ENCODE measurements at places on chromosomes 2 and 18. TPM values are rescaled to one million over a fixed set of nuclear protein-coding genes. Genes with fewer than 3 reads are reported as not detected.

MOGAT1 gene
- total RNA-seq, result not detected

PLA2R1 gene
- total RNA-seq, result 22.7 TPM

ZNF521 gene
- total RNA-seq, result 32.7 TPM

GAL3ST2 gene
- 3.9 TPM for total RNA-seq

EPB41L3 gene
- total RNA-seq, result 146 TPM

LOXL3 gene
- total RNA-seq, result 12.0 TPM

DNA sequence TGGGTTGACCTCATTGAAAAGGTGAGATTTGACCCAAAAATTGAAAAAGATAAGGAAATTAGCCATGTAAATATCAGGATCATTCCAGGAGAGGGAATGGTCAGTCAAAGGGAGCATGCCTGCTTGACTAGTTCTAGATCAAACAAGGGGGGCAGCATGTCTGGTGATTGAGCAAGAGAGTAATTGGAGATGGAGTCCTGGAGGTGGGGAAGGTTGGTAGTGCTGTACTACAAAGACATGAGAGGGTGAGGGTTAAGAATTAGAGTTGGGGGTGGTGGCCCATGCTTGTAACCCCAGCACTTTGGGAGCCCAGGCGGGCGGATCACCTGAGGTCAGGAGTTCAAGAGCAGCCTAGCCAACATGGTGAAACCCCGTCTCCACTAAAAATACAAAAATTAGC is 2.0 kb downstream of the MRPL30 start:
- no peak for DNase-seq

GRCh38 chr18:5104246-5104645 is 92.8 kb downstream of the AKAIN1 start:
- no peak for DNase-seq

DNA sequence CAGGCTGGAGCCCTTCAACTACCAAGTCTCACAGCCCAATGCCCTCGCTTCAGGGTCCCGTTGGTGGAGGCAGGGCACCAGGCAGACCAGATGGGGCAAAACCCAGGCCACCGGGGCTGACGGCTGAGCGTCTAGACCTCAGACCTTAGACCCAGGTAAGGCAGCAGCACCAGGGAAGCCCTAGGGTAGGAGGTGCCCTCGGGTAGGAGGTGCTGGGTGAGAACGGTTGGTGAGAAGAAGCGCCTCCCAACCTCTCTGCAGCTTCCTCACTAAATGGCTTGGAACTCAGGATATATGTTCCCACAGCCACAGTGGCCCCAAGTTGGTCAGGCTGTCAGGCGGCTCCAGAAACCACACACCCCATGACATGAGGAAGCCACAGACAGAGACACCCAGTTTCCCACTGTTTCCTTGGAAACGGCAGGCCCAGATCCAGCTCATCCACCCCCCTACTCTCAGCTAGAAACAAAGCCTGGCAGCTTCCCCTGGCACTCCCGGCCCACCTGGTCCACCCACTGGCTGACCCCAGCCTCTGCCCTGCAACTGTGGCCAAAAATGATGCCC is 13.1 kb upstream of the MLPH start:
- DNase-seq, result no peak

- no peak for DNase-seq
Measured at GRCh38 chr2:98869870-98870269, 66.2 kb downstream of the CRACDL start.

GRCh38 chr2:200515155-200515554 is 5.3 kb upstream of the KCTD18 start:
- DNase-seq, result no peak

DNA sequence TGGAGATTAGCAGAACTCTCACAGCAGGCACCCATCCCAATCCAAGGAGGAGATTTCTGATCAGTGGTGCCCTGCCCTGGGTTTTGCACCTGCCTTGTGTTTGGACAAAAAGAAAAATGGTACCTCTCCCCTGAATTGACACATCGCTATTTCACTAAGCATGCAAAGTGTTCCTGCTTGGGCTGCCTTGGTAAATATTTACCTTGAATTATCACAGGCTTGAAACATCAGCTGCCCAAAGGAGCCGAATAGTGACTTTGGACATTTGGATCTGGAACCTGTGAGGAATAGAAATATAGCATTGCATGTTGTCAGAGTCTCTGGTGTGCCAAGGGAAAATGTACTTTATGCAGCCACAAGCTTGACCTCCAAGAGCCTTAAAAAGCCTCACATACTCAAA is 926.4 kb upstream of the FANCL start:
- no peak for DNase-seq

DNA sequence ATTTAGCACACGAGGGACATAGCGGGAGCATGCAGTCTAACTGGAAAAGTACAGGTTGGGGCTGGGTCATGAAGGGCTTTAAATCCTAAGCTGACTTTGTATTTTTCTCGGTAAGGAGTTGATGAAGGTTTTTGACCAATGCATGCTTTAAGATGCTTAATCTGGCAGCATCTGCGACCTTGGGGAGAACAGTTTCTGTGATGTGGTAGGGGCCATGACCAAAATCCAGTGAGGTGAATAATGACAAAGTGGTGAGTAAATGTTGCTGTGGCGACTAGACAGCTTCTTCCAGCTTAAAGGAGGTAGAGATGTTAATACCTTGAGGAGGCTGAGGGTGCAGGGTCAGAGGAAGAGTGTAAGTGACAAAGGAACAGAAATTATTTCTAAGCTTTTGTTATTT is 174.6 kb upstream of the ALPP start:
- no peak for DNase-seq

DNA sequence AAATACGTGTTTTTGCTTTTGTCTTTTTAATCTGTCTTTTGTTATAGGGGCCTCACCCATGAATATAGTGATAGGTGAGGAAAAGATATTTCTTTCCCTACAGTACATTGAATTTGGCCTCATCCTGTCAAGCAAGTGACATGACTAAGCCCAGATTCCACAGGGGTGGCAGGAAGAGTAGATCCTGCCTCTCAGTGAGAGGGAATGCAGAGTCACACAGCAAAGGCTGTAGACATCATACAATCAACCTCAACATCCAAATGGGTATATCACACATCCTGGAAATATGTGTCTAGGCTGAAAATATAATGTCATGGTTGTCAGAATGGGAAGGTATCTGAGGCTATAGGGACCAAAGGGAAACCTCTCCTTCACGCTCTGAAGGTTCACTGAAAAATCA is 269.6 kb downstream of the CDH20 start:
- DNase-seq, result no peak

GRCh38 chr2:218569038-218569431 is 396 bp downstream of the CNOT9 start:
- no peak for DNase-seq

DNA sequence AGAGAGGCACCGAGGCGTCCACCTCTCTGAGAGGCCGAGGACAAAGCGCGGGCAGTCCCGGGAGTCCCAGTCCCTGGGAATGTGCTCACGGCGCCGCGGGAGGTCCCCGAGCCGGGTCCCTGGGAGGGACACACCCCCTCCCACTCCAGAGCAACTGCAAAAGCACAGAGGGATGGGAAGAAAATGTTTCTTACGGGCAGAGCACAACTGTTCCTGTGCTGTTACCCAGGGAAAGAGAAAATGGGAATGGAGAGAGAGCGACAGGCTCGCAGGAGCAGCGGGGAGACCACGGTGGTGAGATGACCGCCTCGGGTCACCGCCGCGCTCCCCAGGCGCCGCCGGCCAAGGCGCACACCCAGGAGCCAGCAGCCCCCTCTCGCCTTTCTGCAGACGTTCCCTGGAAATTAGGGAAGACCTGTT is 1.2 kb upstream of the BCL11A start:
- no peak for DNase-seq

DNA sequence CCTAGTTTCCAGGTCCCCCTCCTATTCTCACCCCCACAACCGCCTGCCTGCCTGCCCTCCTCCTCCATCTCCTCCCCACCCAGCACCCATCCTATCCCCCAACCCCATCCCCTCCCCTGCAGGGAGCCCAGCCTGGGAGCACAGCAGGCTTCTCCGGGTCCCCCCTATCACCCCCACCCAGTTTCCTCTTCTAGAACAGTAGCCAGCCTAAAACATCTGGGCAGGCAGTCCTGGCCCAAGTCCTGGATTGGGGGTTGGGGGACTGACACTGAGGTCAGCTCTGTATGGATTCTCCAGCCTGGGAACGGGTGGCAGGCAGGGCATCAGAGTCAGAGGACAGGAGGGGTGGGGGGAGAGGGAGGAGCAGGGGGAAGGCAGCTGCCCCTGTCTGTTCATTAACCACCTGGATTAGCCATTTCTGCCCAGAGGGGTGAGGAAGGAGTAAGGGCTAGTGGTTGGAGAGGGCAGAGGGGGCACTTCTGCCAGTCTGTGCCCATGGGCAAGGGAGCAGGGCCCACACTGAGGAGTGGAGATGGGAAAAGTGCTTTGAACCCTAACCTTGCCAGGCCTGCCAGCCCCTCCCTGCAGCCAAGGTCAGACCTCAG is 60.0 kb downstream of the TNS1 start:
- DNase-seq, result no peak

DNA sequence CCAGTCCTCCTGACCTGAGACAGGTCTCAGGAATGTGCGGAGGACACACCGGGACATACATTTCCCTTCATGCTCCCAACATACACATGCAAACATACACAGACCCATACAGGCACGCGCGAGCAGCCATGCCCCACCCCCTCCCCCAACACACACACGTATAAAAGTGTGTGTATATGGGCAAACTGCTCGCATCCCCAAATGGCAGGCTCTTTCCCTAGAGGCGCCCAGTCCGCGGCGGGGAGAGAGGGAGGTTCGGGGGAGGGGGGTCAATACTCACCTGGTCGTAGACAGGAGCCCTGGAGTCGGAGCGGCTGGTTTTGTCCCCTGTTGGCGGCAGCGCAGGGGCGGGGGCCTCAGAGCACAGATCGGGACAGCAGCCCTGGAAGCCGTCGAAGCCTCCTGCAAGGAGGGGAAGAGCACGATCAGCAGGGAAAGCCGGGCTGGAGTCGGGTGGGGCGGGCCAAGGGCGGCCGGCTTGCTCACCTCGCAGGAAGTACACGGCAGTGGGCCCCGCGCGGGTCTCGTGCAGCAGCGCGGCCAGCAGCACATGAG is 682 bp downstream of the DUSP2 start:
- DNase-seq, result no peak

DNA sequence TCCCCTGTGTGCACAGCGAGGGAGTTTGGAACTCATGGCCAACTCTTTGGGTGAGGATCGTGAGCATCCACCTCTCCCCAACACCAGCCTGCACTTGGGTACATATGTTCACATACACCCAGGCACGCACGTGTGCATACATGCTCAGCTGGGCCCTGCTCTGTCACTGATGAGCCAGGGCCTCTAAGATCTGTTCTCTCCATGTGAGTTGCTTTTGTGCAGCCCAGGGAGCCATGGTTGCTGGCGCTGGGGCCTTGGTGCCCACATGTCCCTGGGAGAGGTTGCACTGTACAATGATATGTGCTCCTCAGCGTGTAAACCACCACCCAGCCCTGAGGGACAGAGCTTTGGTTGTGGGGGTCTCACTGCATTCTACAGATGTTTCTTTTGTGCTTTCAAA is 44.1 kb downstream of the KLHL29 start:
- no peak for DNase-seq

DNA sequence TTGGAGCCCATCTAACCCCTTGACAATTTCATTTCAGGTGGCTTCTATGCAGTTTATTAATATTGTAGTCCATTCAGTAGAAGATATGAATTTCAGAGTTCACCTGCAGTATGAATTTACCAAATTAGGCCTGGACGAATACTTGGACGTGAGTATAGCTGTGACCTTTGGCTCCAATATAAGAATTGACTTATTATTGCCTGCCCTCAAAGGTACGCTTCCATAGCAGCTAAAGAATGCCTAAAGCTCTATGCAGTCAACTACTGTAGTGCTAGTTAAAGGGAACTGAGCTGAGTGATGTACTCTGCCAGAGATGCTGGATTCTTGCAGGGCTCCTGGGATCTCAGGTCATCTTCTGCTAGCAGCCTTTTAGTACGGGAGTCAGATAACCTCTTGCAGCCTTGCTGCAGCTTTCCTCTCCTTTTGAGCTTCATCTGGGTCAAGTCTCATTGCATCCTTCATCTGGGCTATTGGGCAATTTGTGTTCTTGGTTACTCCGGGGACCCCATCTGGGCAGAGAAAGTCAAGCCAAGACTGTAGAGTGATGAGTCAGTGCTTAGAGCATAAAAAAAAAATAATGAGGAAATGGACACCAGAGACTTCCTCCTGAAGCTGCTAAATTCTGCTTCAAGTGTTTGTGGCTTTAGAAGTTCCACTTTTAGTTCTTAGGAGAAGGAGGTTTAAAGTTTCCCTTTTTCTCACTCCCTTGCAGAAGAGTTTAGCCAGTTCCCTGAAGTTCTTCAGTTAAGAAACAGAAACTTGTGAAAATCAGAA is 105.6 kb downstream of the PRPF40A start:
- peak; percentile 81 for DNase-seq

GRCh38 chr2:74045454-74045853 is 60.7 kb downstream of the TET3 start:
- no peak for DNase-seq

DNA sequence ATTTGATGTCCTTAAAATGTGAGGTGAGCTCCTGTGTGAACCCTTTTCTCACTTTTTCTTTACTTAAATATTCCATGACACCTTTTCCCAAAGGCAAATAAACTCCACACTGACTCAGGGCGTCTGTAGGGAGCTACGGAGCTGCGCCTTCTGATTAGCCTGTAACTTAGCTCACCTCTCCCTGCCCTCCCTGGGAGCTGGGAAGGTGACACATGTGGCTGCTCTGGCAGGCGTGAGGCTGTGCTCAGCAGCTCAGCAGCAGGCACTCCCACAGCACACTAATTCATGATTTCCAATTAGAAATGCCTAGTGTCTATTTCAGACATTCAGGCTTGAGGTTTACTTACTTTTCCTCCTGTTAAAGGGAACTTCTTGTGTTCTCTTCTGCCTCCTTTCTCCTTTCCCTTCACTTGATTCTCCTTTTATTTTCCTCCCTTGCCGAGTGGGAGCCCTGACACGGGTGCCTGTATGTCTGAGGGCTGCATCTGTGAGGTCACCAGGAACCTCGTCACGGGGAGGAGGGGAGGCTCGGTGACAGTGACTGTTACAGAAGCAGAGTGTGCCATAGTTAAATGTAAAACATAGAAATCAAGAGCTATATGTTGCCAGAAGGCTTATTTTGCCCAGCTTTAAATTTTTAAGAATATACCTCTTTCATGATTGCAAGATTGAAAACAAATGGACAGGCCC is 437.1 kb downstream of the DCDC2C start:
- DNase-seq, result no peak

- no peak for DNase-seq
Measured at GRCh38 chr2:117949806-117950205, 64.1 kb downstream of the CCDC93 start.

DNA sequence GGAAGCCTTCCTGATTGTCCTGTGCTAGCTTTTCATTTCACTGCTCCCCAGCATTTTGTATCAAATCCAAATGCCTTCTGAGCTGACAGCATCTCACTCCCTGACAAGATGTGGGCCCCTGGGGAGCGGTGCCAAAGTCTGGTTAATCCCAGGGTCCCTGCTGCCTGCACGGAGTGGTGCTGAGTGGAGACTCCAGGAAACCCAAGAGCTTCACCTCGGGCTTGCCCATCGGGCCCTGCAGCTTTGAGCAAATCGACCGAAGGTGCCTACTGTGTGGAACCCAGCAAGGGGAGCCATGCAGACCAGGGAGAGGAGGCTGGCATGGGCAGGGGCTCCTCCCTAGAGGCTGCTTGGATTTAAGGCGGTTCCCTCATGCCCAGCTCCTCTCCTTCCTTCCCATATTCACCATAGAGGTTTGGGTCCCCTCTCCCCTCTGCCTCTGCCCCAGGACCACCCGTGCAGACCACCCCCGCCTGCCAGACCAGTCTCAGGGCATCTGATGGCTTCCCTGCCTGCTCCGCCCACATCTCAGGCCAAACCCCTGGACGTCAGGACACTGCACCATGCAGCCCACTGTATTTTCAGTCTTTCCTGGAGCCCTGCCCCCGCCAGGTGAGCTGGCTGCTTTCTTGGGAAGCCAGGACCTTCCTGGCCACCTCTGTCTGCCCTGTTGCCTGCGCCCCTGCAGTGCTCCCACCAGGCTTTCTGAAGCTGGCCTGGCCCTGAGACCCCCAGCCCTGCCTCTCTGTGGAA is 37.8 kb downstream of the RRM2 start:
- no peak for DNase-seq

All from tibial nerve (tissue), 4 donors.